ENCODE measurements at places on chromosomes 3 and 15.
A peak's percentile ranks its signal among the peaks of the same experiment; 100 is the strongest.

DNA sequence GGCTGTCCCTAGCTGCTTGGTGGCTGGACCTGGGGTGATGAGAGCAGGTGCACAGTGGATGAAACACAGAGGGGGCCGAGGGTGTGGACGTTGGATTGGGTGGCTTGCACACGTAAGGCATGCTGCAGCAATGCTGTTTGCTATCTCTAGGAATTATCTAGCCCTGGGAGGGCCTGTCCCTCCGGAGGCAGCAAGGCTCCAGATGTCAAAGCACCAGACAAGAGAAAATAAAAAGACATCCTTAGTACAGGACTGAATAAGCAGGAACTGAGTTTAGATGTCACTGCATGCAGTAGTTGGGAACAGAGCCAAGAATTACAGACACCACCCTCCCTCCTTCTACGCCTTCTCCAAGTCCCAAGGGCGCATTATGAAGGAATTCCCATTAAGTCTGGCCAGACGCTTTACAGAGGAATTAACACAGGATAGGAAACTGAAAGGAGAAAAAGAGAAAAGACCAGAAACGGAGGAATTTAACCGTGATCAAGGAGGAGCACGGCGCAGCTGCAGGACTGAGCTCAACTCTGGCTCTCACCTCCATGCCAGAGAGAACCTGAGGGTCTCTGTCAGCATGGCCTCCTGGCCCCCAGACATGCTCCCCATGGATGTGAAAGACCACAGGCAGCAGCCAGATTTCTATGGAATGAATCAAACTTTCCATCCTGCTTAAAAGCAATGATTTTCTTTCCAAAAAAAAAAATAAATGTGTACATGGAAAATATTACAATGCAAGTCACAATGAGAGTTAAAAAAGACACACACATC, 13.8 kb downstream of the ATP10A start:
- H3K4me1 ChIP-seq = no peaks in the 10 kb centered on the region
- H3K4me3 ChIP-seq = no peak overlapping the region
- no peak overlapping the region for H3K27ac ChIP-seq
- H3K36me3 ChIP-seq = no peaks in the 10 kb centered on the region

GRCh38 chr15:68278345-68278594, 725 bp downstream of the FEM1B start:
- no peak for DNase-seq
- peaks cover 6% of the 10 kb centered on the region for H3K36me3 ChIP-seq
- peak overlapping the region; percentile 97 for H3K4me3 ChIP-seq
- H3K27me3 ChIP-seq = no peaks in the 10 kb centered on the region

DNA sequence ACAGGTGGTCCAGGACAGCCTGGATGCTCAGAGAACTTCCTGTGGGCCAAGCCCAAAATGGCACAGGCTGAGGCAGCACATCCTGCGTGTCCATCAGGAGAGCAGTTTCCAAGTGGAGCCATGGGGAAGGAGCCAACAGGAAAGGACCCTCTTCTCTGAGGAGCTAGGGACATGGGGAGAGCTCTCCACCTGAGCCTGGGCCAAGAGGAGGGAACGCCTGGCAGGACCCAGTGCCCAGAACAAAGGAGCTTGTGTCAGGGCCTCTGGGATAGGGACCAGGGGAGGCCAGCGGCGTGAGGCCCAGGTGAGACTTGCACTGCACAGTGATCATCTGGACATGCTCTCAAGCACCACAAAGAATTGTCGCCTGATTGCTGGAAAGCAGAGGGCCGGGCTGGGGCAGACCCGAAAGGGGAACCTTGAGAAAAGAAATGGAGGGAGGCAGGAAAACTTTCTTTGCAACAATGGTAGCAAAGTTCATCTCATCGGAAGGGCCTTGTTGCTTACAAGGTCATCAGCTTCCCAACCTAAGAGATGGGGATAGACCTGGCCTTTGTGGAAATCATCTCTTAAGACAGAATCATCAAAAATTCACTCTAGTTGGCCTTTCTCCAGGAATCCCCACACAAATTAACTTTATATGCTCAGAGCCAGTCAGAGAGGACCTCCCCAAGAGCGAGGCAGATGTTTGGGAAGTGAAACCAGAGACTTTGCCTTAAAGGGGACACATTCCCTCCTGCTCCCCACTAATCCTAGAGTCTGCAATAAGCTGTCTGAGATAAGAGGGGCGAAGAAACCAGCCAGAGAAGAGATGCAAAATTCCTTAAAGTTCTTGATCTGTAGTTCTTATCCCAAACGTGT, 47.7 kb upstream of the HES1 start:
- no peaks in the 10 kb centered on the region for H3K27me3 ChIP-seq
- no peaks in the 10 kb centered on the region for H3K36me3 ChIP-seq
- peaks cover 36% of the 10 kb centered on the region for H3K4me1 ChIP-seq
- no peak for DNase-seq
- no peak overlapping the region for H3K4me3 ChIP-seq
- H3K27ac ChIP-seq = peak overlapping the region; percentile 98

DNA sequence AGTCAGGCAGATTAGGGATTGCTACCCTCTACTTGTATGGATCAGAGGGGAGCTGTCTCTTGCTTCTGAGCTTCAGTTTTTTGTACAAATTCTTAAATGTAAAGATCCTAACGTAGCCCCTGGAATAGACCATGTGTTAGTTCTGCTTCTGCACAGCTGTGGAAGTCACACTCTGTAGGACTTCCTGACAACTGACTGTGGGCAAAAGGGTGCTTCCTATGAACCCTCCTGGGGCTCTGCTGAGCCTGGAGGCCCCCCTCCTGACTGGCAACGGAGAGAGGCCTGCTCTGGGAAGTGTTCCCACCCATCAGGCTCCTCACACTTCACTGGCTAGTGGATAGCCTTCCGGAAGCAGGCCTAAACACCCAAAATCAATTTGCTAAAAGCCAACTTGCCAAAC, 131.0 kb downstream of the RPLP1 start:
- H3K36me3 ChIP-seq = no peaks in the 10 kb centered on the region
- H3K27me3 ChIP-seq = peaks cover 29% of the 10 kb centered on the region
- no peak overlapping the region for H3K4me3 ChIP-seq
- no peak overlapping the region for H3K27ac ChIP-seq
- peaks cover 20% of the 10 kb centered on the region for H3K4me1 ChIP-seq

DNA sequence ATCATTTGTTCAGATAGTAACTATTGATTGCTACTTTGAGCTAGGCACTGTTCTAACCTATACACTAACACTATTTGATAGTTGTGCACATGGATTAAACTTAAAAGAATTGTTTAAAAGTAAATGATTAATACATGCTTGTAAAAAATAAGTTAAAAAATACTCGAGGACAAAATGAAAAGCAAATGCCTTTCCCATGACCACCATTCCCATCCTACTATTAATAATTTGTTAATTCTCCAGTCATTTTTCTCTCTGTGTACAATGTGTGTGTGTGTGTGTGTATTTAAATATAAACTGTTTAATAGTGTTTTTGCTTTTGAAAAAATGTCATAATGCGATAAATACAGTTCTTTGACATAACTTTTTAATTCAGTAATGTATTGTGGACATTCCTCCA, 78.7 kb upstream of the KCNMB2 start:
- H3K27me3 ChIP-seq = no peaks in the 10 kb centered on the region
- H3K4me3 ChIP-seq = no peak overlapping the region
- H3K4me1 ChIP-seq = no peaks in the 10 kb centered on the region
- DNase-seq = no peak
- H3K27ac ChIP-seq = no peak overlapping the region

DNA sequence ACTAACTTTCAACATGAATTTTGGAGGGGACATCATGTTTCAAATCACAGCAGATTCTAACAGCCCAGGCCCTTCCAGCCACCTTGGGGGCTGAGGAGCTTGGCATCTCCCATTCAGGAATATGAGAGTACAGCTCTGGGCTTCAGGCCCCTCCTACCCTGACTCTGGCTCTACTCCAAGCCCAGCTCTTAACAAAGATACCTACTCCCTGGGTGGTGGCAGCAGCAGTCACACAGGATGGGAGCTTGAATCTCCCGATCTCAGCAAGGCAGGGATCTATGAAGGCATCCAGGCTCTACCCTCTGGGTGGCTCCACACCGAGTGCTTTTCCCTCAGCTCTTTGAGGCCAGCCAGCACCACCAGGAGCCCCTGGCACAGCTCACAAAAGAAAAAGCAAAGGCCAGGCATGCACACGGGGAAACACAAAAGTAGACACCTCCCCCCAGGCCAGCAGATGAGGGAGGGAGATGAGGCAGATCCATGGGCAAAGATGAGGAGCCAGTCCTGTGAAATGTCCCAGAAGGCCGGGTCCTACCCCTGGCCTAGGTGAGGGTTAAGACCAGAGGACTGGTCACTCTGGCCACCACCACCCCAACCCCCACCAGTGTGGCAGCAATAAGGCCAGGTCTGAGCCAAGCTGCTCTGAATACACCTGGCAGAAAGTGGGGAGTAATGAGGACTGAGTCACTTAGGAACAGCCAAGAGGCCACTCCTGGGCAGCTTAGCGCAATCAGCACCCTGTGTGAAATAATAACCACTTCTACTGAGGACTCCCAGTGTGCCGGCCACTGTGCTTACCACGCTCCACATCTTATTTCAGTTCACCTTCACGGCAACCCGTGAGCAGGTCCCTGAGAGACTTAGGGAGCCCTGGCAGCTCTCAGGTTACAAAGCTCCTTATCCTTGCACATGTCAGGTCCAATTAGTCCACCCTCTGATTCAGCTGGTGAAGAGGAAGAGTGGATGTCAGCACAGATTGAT, 24.3 kb downstream of the PLA2G4F start:
- H3K4me1 ChIP-seq = 0 out of 2 replicates have a peak, but pooled peaks cover 7% of the 10 kb centered on the region
- no peak overlapping the region for H3K27ac ChIP-seq
- DNase-seq = no peak

GRCh38 chr15:60424006-60424405, 26.2 kb upstream of the ANXA2 start:
- no peaks in the 10 kb centered on the region for H3K36me3 ChIP-seq
- peak overlapping the region; percentile 55 for H3K27ac ChIP-seq
- H3K4me1 ChIP-seq = peaks cover 20% of the 10 kb centered on the region
- DNase-seq = no peak

- no peak overlapping the region for H3K4me3 ChIP-seq
- H3K27ac ChIP-seq = no peak overlapping the region
- no peak for DNase-seq
These were observed 162.7 kb downstream of the STT3B start for GRCh38 chr3:31695280-31696008.

DNA sequence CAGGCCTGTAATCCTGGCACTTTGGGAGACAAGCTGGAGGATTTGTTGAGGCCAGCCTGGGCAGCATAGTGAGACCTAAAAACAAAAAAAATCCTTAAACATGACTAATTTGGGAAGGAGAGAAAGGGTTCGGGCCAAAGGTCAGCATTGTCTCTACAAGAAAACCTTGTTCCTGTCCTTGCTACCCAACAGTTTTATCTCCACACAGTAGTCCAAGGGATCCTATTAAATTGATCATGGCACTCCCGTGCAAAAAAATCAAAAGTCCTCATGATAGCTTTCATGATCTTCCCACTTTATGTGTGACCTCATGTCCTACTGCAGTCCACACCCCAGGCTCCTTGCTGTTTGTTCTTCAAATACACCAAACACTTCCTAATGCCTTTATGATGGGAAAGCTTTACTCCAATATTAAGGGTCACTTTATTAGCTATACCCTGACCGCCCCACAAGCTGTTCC, 4.2 kb downstream of the RPL15 start:
- H3K4me3 ChIP-seq = no peak overlapping the region
- H3K4me1 ChIP-seq = peaks cover 24% of the 10 kb centered on the region
- no peak for DNase-seq
- peak overlapping the region; percentile 33 for H3K27ac ChIP-seq
- H3K36me3 ChIP-seq = peaks cover 31% of the 10 kb centered on the region
- no peaks in the 10 kb centered on the region for H3K27me3 ChIP-seq

- no peak overlapping the region for H3K27ac ChIP-seq
- H3K4me1 ChIP-seq = no peaks in the 10 kb centered on the region
- no peaks in the 10 kb centered on the region for H3K36me3 ChIP-seq
- DNase-seq = no peak
These were observed 168.4 kb upstream of the ARRDC4 start for GRCh38 chr15:97791824-97792792.

DNA sequence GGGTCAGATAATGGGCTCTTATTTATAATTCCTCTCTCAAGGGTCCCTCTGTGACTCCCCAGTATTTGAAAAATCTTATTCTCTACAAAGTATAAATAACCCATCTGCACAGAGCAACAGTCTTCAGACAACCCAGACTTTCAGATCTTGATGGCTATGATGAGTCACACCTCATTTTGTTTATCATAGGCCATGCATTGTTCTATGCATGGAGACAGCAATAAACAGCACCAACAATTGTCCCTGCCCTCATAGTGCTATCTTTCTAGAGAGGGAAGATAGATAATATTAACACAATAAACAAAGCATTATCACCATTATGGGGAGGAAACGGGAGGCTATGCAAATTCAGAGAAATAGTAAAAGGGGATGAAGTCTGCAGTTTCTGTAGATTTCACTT, 13.4 kb downstream of the FHIT start:
- H3K27ac ChIP-seq = no peak overlapping the region
- no peaks in the 10 kb centered on the region for H3K27me3 ChIP-seq
- no peak for DNase-seq

DNA sequence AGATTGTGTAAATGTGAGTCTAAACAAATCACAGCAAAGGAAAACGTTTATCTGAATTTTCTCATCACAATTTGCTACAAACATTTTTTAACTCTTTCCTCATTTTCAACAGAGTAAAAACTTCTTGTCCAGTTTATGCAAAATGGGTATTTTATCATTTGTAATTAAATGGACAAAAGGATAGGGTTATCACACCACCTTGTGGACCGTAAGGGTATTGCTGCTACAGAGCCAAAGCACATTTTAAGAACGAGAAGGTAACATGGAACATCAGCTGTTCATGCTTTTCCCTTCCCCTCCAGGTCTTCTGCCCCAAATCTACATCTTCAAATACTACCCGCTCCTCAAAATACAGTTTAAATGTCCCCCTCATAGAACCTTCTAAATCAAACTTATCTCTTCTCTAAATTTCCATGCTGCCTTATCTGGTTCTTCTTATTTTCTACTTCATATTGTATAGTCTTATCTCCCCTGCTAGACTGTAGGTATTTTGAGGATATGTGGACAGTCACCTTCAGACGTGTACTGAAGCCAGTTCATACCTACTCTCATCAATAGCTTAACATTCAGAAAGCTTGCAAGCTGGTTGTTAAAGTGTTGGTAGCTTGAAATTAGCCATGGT, 12.8 kb upstream of the SETMAR start:
- H3K4me3 ChIP-seq = no peak overlapping the region
- peak; percentile 38 for DNase-seq
- H3K27me3 ChIP-seq = no peaks in the 10 kb centered on the region

DNA sequence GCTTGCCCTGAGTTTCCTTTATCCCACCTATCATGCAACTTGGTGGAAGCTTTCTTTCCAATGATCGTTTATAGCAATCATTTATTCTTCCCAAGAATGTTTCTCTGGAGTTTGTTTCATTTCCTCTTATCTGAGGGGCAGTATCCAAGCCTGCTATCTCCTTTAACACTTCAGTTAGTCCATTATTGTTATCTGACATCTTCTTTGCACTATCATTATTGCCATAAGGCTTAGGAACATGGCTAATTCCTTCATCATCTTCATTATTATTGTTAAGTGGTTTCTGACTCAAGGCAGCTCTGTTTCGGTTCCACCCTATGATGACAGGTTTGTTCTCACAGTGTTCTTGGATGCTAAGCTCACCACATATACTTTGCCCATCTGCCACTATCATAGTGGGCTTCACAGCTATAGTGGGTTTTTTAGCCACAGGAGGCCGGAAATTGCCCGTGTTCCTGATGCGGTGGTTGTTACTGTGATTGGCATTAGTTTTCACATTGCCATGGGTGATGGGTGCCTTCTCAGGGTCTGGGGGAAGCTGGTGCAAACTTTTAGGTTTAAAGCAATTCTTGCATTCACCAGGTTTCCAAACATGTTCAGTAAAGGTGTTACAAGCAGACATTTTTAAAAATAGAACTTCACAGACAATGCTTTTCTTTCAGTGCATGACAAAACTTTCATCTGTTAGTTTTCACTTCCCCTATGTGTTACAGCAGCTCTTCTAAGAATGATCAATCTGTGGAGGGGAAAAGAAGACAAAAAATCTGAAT, 110.6 kb upstream of the TSPAN3 start:
- no peak for DNase-seq
- no peaks in the 10 kb centered on the region for H3K27me3 ChIP-seq
- no peaks in the 10 kb centered on the region for H3K36me3 ChIP-seq
- no peak overlapping the region for H3K27ac ChIP-seq

All from PC-9 (cell line).